Stimulated activated CD4-positive, alpha-beta T cell treated with anti-CD3 and anti-CD28 coated beads, TNF-alpha, amount 100 ng/mL, for 1 hour (primary cell): ENCODE measurements at places on chromosomes 3 and 15.

GRCh38 chr15:48858401-48858800 lies 19.5 kb upstream of the EID1 start:
- no peak for DNase-seq

- DNase-seq, result no peak
Observed at GRCh38 chr3:64009528-64009927, 13.8 kb downstream of the PSMD6 start.

- no peak for DNase-seq
Observed at GRCh38 chr3:157285966-157286365, 126.0 kb upstream of the CCNL1 start.

DNA sequence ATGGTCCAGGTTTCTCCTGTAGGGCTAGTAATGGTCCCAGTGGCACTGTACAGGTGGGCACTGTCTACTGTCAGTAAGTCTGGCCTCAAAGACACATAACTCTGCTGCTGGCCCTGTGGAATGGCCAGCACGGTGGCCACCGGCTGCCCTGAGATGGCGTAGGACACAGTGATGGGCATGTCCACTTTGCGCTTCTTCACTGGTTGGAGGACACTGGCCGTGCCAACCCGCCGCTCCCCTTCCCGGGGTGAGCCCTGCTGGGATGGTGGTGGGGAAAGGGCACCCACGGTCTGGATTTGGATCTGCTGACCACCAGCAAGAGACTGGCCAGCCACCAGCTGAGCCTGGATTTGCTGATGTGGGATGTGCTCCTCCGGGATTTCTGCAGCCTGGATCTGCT lies 28.1 kb upstream of the IMPDH2 start:
- DNase-seq, result no peak

GRCh38 chr15:26572602-26573350 lies 200.1 kb downstream of the GABRB3 start:
- DNase-seq, result no peak

GRCh38 chr3:196736670-196737374 lies 2.8 kb upstream of the PAK2 start:
- no peak for DNase-seq

GRCh38 chr3:183252973-183253527 lies at the start of gene B3GNT5:
Gene B3GNT5, plus strand, starts transcription at chr3:183253253. Its CDS starts 16,546 bp downstream, at chr3:183269799.
- no peak for DNase-seq

DNA sequence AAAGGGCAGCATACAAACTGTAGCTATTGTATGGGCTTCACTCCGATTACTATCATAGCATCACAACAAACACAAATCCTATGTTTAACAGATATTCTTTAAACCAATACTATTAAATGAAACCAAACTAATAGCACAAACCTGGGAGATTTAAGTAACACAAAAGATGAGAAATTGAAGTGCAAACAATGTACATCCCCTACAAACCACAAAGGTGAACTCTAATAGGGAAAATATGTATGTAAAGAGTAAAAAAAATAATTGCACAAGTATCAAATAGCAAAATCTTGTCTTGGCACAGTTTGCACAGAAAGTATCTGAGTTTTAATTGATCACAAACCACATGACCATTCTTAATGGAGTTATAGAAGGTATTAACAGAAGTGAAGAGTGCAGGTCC lies 138.5 kb downstream of the CPNE4 start:
- DNase-seq, result no peak

DNA sequence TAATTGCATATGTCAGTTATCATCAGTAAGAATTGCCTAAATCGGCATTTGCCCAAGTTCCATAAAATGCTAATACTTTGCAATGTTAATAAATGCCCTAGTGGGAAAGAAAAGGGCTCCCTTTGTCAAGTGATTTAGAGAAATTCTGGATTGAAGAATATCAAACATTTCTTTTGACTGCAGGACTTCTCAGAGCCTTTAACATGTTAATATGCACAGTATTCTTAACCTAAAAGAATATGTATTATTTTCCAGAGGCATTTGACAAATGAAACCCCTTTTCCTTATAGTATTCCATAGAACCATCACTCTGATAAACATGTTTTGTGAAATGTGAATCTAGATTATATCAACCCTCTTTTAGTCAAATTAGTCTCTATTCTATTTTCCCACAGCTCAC lies 452.2 kb upstream of the WNT5A start:
- DNase-seq, result no peak

- DNase-seq, result no peak
Observed at GRCh38 chr3:48595526-48596121, 495 bp upstream of the COL7A1 start.

GRCh38 chr3:41208507-41209220 lies 9.4 kb downstream of the CTNNB1 start:
- no peak for DNase-seq

DNA sequence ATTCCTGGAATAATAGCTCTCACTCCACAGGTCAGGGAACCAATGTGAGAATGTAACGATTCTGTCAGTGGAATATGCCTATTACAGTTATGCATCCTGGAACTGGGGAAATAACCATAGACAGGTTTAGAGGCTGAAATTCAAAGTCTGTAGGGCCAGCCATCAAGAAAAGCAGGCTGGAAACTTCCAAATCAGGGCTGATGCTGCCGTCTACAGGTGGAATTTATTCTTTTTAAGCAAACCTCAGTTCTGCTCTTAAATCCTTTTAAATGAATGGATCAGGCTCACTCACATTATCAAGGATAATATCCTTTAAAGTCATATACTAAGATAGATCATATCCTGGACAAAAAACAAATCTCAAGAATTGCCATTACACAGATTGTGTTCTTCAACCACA lies 699.8 kb downstream of the NR2F2 start:
- no peak for DNase-seq

DNA sequence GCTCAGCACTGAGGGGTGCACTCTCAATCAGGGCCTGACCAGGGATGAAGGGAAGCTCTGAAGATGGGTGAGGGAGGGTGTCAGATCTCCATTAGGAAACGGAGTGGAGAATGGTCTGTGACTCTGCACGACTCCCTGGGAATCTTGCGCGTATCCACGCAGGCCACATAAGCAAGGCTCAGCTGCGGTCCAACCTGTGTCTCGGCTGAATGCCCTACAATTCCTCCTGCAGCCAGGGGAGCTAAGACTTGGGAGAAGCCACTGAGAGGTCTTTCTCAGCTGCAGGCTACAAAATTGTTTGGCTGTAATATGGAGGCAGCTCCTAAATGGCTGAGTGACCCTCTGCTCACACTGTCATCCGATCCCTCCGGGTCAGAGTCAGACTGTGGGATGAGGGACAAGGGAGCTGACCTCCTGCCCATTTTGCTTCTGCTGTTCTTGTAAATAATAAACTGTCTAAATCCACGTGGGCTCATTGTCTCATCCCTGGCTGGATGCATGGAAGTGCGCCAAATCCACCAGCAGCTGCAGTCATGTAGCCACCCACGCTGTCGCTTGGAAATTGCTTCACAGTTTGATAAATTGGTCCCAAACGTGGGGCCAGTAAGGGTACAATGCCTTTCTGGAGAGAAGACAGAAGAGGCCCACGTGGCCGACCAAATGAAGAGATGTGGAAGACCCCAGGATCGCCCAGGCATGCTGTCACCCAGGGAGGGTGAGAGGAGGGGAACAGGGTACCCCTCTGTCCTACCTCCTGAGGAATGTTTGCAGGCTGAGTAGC lies 30.5 kb downstream of the ALS2CL start:
- no peak for DNase-seq

DNA sequence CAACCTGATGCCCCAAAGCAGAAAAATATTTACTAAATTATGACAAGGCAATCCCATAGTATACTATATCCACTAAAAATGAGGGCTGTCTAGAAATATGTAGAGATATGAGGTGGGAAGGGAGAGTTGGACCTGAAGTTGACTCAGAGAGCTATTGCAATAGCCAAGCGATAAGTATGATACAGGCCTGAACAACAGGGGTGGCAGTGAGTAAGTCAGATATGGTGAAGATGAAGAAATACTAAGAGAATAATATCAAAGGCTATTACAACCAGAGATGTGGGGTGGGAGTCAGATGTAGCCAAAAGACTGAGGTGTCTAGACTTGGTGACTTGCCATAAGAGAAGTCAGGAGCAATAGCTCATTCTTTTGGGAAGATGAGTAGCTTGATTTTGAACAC lies 9.2 kb downstream of the HSPBAP1 start:
- no peak for DNase-seq

DNA sequence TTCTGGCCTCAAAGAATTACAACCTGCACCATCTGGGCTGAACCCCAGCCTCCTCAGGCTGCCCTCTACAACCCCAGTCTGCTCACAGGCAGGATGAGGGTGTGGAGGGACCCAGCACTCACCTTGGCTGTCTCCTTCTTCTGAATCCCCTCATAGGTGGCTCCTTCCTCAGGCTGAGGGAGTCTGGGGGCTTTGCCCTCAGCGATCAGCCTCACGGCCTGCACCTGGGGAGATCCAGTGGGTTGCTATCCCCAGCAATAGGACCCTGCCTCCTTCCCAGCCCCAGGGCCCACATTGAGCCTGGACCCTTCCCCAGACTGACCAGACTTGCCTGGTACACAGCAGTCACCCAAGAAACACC lies 25.1 kb downstream of the ALDH1L1 start:
- no peak for DNase-seq

DNA sequence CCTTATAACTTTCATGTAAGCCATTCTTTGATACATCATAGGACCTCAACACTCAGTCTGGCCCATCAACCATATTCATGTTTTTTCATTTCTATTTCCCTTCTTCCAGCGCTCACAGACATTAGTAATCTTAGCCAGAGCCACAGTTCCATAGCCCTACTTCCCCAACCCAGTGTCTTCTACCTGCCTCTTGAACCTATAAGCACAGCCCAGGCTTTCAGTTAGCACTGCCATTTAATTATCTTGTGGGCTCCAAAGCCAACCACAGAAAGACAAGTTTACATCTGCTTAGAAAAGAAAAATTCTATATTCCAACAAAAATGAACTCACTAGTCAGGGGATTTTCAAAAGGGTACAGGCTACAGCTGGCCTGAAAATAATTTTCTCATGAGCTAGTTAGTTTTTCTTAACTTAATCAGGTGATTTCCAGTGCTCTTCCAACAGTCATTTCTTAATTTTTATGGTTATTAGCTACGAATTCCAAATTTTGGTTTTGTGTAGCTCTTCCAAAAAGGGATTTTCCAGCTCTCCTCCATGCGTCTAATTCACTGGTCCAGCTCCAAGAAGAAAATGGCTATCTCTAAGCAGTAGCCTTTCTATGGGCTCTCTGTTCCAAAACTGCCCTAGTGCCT lies 13.7 kb downstream of the CD200 start:
- DNase-seq, result no peak

DNA sequence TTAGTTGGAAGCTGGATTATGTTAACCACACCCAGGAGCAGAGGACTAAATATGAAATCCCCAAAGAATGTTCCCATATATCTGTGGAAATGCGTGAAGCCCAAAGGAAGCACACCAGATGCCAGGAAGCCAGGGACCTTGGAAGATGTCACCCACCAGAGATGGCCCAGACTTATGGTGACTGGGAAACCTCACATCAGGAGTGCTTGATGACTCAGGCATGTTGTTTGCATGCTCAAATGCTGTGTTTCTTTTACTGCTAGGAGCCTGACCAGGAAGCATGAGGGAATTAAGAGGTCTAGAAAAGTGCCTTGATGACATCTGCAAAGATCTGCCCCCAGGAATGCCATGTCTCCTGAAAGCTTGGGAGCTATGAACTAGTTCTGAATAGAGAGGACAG lies 109.0 kb upstream of the SLC2A2 start:
- DNase-seq, result no peak

DNA sequence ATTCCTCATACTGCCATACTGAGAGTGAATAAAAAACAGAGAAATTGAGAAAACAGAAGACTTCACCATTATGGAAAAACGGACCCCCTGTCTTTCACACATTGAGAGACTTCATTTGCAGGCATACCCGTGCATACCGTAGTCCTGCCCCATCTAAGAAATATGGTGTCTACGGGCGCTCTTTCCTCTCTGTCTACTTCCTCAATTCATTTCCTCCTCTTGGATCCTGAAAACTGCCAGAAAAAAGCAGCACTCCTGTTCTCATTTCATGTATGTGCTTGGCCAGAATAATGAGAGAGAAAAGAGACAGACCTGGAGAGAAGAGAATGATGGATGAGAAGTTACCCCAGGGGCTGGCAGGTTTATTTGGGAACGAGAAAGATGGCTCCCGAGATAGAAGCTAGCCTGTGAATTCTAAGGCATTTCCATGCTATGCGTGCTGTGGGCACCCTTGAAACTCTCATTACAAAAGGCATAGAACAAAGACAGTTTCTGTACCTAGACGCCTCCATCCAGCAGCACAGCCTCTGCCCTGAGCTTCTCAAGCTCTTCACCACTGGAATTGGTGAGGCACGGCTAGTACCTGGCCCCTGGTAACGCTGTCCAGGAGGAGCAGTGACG lies 62.5 kb upstream of the EPHB3 start:
- no peak for DNase-seq

GRCh38 chr15:67944010-67944641 lies 104.3 kb upstream of the RNU6-1 start:
- DNase-seq, result no peak

DNA sequence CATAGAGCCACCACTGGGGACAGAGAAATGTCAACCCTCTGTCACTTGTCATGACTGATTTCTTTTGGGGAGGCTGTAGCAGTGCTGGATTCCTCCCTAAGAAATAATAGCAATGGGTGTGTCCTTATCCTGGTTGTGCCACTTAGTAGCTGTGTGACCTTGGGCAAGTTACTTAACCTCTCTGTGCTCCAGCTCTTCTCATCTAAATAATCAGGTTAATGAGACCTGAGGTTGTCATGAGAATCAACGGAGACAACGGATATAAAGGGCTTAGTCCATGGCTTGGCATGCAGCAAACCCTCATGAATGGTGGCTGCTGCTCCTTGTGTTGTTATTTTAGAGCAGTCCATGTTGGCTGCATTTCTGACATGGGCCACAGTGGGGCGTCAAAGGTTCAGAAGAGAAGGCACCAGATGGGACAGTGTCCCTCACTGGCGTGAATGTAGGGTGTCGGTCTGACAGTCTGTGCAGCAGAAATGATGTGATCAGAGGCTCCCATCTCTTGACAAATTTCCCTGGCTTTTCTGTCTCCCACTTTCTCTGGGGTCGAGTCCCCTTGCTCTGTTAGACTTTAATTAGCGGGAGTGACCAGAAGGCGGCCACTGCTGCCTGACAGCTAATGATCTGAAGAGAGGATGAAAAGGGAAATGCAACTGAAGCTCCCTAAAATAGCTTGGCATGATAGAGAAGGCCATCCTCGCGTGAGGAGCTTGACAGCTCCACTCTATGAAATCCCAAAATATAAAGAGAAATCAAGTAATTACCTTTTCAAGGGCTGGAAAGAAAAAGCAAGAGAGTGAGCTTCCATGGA lies 209.4 kb downstream of the CADPS start:
- no peak for DNase-seq

DNA sequence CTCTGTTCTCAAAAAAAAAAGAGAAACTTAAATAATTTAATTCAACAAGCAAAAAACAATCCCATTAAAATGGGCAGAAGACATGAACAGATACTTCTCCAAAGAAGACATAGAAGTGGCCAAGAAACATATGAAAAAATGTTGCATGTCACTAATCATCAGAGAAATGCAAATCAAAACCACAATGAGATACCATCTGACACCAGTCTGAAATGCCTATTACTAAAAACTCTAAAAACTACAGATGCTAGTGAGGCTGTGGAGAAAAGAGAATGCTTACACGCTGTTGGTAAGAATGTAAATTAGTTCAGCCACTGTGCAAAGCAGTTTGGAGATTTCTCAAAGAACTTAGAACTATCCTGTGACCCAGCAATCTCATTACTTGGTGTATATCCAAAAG lies 382.9 kb downstream of the OTOL1 start:
- DNase-seq, result no peak

- no peak for DNase-seq
Observed at GRCh38 chr3:120645083-120645845, 36.8 kb downstream of the HGD start.
